ENCODE measurements at places on chromosomes 7 and 10.

DNA sequence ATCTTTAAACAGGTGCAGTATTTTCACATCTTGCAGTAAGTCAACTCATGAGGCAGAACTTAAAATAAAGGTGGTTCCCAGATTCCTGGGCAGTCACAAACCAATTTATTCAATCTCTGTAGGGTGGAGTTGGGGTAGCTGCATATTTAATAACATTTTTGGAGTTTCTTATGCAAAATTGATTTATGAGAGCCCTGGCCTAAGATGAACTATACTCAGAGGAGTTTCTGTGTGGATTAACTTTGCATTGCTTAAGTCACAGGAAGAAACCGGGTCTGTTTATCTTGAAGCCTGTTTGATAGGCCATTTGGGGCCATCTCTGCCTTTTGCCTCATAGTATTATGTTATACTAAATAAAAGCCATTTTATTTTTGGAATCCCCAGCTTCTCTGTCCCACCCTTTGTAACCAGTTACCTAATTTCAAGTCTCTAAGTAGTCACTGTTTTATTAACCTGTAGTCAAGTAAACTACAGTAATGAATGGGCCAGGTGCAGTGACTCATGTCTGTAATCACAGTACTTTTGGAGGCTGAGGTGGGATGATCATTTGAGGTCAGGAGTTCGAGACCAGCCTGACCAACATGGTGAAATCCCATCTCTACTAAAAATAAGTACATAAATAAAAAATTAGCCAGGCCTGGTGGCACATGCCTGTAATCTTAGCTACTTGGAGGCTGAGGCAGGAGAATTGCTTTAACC lies 104.4 kb upstream of the FAM3C start:
- DNase-seq: no peak

DNA sequence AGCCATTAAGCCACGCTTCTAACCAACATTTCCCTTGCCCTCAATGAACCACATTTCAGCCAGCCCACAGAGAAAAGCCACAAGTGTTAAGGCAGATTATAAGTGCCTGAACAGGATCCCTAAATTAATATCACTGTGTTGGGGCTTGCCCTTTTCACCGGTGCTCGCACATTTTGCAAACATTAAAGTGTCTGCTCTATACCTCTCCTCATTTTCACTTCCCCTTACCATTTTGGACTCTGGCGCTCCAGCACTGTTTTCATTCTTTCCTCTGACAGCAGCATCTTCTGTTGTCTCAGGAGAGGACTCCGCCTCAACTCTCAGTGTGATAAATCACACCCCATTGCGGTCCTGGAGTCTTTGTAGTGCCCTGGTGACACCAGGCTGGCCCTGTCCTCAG lies 274.2 kb downstream of the BAMBI start:
- no peak for DNase-seq

GRCh38 chr7:25619963-25620799 lies 391.9 kb upstream of the NPVF start:
- DNase-seq: peak; percentile 17

- peak; percentile 50 for DNase-seq
Measured at GRCh38 chr10:11236234-11236633, 218.6 kb downstream of the CELF2 start.

- no peak for DNase-seq
Measured at GRCh38 chr7:107322015-107322414, 147.8 kb upstream of the GPR22 start.

DNA sequence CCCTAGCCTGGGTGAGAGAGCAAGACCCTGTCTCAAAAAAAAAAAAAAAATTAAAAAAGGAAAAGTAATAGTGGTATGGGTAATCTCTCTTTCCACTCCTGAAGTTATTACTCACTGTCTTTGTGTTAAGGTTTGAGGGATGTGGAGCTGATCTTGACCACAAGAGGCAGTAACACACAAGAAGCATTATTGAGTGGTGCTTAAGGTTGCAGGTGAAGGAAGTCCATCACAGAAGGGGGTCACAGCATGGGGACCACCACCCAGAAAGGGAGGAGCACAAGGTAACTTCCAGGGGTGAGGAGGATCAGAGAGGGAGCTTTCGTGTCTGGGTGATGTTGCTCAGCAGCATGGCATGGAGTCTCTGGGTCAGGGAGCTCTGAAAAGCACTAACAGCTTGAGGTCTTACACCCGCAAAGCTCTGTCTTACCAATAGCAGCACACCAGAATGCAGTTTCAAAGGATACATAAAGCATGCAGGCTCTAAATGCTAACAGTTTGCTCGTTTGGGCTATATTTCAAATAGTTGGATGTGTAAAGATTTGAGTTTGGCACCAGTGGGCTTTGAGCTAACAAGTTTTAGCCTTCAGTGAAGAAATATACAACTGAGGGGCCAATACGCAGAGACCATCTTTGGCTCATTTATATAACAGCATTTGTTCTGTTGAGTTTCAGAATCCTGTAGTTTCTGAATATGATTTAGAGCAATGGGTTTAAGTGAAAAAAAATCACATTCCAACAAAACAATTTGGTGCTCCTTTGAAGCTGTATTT lies 100.4 kb upstream of the DNAJC1 start:
- peak; percentile 1 for DNase-seq

- no peak for DNase-seq
Measured at GRCh38 chr7:88540012-88540411, 219.5 kb upstream of the ZNF804B start.

- DNase-seq: no peak
Measured at GRCh38 chr10:123245264-123245663, 91.1 kb downstream of the BUB3 start.

DNA sequence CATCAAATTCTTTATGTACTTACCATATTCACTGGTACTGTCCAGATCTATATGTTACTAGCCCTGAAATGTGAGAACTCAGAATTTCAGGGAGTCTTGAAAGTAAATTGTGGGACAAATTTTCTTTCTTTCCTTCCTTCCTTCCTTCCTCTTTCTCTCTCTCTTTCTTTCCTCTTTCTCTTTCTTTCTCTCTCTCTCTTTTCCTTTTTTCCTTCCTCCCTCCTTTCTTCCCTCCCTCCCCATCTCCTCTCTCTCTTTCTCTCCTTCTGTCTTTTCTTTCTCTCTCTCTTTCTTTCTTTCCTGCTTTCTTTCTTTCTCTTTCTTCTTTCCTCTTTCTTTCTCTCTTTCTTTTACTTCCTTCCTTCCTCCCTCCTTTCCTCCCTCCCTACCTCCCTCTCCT lies 257.4 kb upstream of the CSTF2T start:
- no peak for DNase-seq

GRCh38 chr10:126041804-126042231 lies 145.5 kb downstream of the FANK1 start:
- DNase-seq: peak; percentile 57

DNA sequence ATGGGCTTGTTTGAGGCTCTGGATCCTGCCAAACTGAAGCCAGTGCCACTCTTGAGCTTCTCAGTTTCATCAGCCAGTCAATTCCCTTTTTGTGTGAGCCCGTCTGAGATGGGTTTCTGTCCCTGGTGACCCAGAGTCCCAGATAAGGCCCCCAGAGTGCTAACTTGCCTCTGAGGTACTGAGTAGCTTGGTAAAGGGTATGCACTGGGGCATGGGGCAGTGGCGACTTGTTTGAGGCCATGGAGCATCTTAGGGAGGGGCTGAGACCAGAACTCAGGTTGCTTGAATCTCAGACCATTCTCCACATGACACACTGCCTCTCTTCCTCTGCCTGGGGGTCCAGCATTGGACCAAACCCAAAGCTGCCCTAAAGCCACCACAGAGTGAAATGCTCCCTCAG lies 35.2 kb upstream of the NANOS1 start:
- no peak for DNase-seq

DNA sequence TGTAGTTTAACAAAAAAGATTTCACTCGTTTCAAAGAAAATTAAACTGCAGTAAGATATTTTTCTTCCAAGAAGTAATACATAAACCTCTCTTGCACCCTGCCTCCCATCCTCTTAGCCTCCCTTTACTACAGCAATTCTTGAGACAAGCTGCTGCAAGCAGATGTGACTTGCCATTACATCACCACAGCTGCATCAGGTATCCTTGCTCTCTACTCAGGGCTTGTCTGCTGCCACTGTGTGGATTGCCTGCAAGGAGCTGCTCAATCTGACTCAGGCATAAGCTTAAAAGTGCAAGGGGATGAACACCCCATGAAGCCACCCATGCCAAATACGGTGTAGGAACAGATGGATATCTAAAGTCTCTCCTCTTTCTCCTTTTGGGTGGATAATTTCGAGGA lies 609.9 kb downstream of the DNAJB9 start:
- DNase-seq: no peak

- no peak for DNase-seq
Measured at GRCh38 chr7:151695951-151696541, 176.4 kb upstream of the RHEB start.

GRCh38 chr10:22833781-22834180 lies 94.1 kb upstream of the ARMC3 start:
- DNase-seq: no peak

- DNase-seq: no peak
Measured at GRCh38 chr7:144379776-144380384, 23.6 kb downstream of the NOBOX start.

- DNase-seq: no peak
Measured at GRCh38 chr10:117942226-117942625, 104.5 kb downstream of the RAB11FIP2 start.

GRCh38 chr10:50362547-50363125 lies 111.3 kb upstream of the ASAH2 start:
- no peak for DNase-seq

GRCh38 chr10:19290770-19291169 lies 242.2 kb downstream of the MALRD1 start:
- no peak for DNase-seq

DNA sequence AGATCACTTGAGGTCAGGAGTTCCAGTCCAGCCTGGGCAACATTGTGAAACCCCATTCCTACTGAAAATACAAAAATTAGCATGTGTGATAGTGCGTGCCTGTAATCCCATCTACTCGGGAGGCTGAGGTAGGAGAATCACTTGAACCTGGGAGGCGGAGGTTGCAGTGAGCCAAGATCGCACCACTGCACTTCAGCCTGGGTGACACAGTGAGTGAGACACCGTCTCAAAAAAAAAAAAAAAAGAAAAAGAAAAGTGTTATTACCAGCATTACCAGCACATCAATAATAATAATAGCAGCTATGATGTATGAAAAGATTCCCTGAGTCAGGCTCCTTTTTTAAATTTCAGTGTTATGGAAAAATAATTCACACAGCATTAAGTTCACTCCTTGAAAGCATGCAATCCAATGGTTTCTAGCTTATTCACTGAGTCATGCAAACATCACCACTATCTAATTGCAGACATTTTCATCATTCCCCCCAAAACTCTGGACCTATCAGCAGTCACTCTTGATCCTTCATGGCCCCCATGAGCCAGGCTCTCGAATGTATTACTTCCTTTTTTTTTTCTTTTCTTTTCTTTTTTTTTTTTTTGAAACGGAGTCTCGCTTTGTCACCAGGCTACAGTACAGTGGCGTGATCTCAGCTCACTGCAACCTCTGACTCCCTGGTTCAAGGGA lies 228.4 kb downstream of the FANK1 start:
- DNase-seq: no peak

GRCh38 chr7:131556053-131556908 lies at the start of gene PODXL:
Gene PODXL (minus strand): TSS chr7:131556628. CDS start chr7:131556359, 269 bp downstream.
- peak; percentile 66 for DNase-seq

DNA sequence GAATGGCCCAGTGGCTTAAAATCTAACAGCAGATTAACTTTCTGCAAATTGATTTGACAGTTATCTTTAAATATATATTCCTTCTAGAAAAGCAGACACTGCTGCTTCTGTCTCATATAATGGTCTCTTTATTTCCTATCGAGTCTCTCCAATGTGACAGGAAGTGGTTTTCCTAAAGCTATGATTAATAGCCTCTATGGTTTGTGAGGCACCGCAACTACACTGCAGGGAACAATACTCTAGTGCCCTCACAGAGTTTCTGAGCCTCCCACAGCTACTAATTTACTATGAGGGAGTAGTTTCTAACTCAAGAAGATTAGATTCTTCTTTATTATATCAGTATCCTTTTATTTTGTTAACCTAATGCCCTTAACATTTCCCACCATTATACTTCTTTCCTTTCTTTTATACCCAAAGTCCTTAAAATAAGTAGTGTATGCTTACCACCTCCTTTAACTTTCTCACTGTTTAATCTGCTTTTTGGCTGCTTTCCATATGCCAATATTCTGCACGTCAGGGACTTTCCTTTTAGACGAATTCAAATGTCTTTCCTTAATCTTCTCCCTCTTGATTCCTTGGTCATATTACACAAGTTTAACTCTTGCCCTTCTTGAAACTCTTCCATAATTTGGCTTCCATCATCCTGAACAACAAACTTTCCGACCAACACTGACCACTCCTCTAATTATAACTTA lies 23.8 kb upstream of the AHR start:
- DNase-seq: peak; percentile 21

DNA sequence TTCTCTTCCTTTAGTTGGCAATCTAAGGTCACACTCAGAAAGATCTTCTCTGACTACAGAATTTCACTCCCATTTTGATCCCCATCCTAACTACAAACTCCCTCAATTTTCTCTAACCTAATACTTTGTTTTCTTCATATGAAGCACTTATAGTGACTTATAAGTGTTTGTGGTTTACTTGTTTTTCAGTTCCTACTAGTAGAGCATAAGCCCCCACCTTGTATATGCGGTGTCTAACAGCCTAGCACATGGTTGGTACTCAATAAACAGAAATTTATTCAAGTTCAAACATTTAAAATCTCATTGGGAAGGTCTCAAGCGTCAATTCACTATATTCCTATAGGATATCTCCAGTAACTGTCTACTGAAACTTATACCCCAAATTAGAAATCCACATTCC lies 35.2 kb downstream of the ANKRD26 start:
- no peak for DNase-seq

DNA sequence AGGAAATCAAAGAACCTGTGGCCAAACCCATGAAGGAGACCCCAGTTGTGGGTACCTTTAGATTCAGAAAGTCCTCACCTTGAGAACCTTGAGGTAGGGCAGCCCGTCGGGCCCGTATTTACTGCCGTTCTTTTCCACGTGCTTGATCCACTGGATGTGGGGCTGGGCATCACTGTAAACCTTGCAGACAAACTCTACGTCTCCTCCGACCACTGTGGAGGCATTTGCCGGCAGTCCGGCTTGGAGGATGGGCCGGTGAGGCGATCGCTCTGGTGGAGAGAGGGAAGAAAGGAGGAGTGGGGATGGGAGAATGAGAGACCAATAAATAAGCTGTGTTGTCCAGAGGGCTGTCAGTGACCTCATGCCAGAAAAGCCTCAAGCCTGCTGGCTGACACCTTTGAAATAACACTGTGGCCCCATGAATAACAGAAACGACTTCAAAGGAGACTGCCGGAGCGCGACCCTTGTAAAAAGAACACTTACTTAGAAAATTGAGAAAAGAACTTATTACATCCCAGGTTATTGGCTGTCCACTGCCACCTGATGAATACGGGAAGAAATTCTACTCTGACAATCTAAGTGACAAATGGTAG lies 78.2 kb downstream of the FGFR2 start:
- DNase-seq: no peak

DNA sequence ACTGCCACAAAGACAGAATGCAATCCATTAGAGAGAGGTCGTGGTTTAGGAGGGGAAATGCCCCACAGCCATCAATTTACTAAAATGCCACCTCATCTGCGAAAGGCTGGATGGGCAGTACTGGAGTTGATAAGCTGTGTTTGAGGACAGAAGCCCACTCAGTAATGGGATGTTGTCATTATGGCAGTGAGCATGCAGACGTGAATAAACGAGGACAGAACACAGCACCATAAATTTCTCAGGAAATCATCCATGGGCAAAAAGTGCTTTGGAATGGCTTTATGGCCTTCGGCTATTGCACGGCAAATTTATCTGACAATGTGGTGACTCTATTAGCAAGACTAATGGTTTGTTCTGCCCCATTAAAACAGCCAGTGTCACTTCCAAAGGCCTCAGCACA lies 15.9 kb upstream of the C10orf53 start:
- no peak for DNase-seq

GRCh38 chr10:96609510-96609909 lies 22.7 kb upstream of the TM9SF3 start:
- no peak for DNase-seq

Measured in CD4-positive, alpha-beta T cell treated with Interleukin-6 for 4 hours (primary cell).